IMR-90 (cell line): ENCODE measurements at places on chromosomes 4 and X. TPM values are rescaled to one million over a fixed set of nuclear protein-coding genes. Genes with fewer than 3 reads are reported as not detected.

Gene PAK3
- 0.36 and 0.56 TPM in 2 replicates for total RNA-seq

Gene SLC25A14
- total RNA-seq = 13.8 and 17.2 TPM in 2 replicates

Gene CXorf51A
- total RNA-seq = not detected in 2 replicates

Gene PDZD4
- total RNA-seq = under 0.01 and 0.28 TPM in 2 replicates

- no peak for DNase-seq
Measured at GRCh38 chr4:184389978-184390900, 84.1 kb downstream of the IRF2 start.

Gene USP17L15
- total RNA-seq = not detected in 2 replicates

DNA sequence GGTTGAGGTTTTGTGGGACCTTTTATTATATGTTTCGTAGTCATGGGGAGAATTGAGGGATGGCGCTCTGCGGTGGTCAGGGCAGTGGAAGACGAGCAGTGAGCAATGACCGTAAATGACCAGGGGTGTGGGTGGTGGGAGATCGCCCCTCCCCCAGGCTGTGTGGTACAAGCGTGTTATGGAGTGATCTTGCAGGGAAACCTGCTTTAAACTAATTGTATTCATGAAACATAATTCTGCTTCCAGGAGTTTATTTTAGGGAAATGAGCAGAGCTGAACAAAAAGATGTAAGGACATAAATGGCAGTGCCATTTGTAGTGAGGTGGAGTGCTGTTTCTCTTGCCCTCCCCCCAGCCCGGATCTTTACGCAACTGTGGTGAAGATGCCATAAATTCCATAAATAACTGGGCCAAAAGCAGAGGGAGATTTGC, 20.2 kb downstream of the GYG2 start:
- peak; percentile 54 for DNase-seq

DNA sequence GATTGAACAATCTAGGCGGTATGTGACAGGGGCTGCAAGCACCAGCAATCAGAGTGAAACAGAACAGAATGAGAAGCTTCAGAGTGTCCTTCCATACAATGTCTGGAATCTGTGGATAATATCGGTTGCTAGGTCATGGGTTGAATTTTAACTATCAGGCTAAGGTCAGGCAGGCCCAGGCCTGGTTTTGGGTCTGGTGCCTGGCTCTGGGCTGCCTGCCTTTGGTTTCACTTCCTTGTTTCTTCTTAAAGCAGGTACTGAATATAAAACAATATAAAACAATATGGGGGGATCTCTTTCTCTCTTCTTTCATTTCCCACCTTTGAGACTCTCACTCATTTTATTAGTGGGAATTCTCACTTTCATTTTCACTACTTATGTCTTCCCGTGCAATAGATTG, 962.0 kb downstream of the CCSER1 start:
- DNase-seq = no peak

- DNase-seq = no peak
Measured at GRCh38 chrX:52933976-52934703, 24.2 kb downstream of the FAM156A start.

Gene PROM1
- total RNA-seq = not detected in 2 replicates
